Stimulated activated CD8-positive, alpha-beta memory T cell treated with anti-CD3 and anti-CD28 coated beads, Interleukin-2, amount 100 ng/mL, for 48 hours (primary cell): ENCODE measurements at places on chromosomes 1 and 21.

DNA sequence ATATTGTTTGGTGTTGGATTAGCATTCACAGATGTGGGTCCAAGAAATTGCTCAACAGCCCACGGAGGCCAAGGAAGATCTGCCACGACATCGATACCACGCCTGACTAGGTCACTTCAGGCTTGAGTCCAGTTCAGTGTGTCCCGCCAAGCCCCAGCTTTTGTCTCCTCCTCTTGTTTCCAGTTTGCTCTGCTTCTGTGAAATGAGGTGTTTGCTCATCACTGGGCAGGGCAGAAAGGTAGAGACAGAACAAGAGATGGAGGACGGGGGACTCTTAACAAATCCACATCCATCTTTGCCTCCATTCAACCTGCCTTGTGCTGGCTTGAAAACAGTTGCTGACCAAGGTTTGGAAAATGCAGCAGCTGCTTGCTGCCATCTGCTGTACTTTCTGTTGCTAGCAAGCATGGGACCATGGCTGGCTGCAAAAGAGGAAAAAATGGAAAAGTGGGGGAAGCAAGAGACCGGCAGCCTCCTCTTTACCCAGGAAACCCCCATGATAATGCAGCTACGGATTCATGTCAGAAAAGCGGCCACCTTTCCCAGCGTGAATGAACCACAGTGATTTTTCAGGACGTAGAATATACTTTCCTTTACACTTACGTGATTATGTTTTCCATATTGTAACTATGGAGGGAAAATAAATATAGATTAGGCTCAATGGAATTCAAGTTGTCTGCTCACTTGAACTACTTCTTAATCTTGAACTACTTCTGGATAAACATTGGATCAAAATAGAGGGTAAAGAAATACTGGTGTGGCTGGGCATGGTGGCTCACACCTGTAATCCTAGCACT is 80.2 kb upstream of the GREM2 start:
- no peak for DNase-seq

GRCh38 chr1:39508857-39509305 is 17.4 kb downstream of the BMP8A start:
- no peak for DNase-seq

DNA sequence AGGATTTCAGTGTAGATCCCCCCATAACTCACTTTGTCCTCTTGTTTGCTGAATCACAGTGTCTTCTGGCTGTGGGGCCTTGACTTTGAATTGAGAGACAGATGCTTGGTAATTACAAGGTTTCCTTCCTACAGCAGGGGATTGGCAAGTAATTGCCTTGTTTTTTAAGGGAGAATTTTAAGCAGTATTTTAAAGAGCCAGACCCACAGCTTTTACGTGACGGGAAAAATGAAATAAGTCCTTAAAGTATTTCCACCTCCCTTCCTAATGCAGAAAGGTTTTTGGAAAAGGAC is 41.0 kb downstream of the PGBD5 start:
- DNase-seq, result no peak

DNA sequence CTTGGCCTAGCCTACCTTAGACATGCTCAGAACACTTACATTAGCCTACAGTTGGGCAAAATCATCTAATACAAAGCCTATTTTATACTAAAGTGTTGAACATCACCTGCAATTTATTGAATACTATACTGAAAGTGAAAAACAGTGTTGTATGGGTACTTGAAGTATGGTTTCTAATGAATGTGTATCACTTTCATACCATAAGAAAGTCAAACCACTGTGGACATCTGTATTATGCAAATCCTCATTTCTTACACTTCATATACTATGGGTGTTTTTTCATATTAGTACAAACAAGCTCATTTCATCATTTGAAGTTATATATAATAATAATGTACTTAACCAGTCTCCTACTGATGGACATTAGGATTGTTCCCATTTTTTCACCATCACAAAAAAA is 41.2 kb downstream of the TDRD5 start:
- DNase-seq, result no peak

DNA sequence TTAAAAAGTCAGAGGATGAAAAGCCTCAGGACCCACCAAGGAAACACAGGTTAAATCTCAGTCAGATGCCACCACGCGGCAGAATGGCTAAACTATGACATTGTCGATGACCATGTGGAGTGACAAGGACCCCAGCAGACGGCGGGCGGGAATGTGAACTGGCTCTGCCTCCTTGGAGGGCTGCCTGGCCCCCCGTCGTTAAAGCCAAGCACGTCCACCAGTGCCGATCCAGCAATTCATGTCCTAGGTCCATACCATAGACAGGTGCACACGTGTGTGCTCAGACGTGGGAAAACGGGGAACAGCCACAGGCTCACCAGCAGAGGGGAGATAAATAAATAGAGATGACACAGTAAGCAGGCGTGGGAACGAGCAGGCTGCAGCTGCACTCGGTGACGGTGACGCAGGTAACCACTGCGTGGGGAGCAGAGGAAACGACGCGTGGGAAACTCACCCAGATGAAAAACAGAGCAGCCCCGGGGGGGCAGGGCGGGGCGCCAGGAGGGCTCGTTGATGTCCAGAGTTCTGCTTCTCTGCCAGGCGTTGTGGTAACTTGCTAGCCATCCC is 28.3 kb upstream of the PCBP3 start:
- DNase-seq, result peak; percentile 54

- no peak for DNase-seq
Observed at GRCh38 chr1:29243871-29244200, 7.5 kb downstream of the PTPRU start.

GRCh38 chr21:43767498-43767983 is 8.6 kb downstream of the CSTB start:
- no peak for DNase-seq

- DNase-seq, result no peak
Observed at GRCh38 chr21:37367336-37367702, 746 bp downstream of the DYRK1A start.

GRCh38 chr1:221972276-221973235 is 230.7 kb upstream of the DUSP10 start:
- no peak for DNase-seq

GRCh38 chr21:31878831-31879230 is 6.0 kb downstream of the HUNK start:
- DNase-seq, result no peak

- no peak for DNase-seq
Observed at GRCh38 chr1:184463680-184464079, 76.9 kb downstream of the C1orf21 start.

DNA sequence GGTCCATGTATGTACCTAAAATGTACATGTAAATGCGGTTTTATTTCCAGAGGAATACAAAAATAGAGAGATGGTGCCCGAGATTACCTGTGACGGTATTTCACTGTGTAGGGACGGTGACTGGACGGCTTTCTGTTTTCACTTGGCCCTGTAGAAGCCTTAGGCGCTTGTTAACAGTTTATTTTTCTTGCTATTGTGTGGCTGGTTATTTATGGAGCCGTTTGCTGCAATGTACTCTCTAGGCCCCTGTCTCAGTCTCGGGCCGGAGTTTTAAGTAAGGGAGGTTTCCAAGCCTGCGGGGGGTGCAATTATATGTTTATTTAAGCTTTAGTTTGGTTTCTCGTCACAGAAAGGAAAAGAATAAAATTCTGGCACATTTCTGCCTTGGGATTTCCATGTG is 413 bp downstream of the EFCAB7 start:
- no peak for DNase-seq

DNA sequence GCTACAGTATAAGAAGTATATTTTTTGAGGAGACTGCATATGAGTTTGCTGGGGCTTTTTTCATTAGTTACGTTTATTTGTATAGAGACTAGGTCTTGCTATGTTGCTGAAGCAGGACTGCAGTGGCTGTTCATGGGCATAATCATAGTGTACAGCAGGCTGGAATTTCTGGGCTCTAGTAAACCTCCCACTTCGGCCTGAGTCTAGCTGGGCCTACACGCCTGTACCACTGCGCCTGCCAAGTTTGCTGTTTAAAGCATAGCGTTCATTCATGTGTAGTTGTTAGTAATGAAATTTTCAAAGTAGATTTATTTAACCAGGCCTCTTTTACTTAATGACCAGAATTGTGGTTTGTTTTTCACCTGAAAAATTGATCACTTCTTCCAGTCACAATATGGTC is 33.8 kb downstream of the HS2ST1 start:
- DNase-seq, result no peak

DNA sequence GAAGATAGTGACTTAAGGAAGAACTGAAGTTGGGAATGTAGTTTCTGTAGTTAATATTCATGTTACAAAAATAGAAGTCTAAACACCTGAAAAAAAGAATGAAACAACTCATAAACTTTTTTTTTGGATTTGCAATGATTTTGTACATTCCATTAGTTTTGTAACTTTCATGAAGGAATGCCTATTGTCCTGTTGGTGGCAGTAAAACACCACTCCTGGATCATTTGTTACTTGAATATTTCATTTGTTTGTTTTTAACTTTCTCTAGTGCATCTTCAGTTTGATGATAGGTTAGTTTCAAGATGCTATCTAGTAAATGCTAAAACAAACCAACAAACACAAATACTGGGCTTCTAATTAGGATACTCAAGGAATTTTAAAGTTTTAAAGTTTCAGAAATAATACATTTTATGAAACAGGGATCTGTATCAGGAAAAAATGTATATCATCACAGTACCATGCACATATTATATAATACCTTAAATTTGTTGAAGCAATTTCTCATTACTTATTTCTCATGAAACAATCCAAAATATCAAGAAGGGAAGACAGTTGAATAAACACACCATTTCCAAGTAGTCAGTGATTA is 229.7 kb upstream of the CACYBP start:
- no peak for DNase-seq

DNA sequence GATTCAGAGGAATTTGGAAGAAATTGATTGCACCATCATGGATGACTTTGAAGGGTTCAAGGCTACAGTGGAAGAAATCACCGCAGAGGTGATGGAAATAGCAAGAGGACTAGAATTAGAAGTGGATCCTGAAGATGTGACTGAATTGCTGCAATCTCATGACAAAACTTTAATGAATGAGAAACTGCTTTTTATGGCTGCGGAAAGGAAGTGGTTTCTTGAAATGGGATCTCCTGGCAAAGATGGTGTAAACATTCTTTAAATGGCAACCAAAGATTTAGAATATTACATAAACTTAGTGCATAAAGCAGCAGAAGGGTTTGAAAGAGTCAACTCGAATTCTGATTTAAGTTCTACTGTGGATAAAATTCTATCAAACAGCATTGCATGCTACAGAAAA is 698.6 kb downstream of the PLA2G4A start:
- no peak for DNase-seq
